ENCODE measurements at places on chromosomes 11 and 22.

DNA sequence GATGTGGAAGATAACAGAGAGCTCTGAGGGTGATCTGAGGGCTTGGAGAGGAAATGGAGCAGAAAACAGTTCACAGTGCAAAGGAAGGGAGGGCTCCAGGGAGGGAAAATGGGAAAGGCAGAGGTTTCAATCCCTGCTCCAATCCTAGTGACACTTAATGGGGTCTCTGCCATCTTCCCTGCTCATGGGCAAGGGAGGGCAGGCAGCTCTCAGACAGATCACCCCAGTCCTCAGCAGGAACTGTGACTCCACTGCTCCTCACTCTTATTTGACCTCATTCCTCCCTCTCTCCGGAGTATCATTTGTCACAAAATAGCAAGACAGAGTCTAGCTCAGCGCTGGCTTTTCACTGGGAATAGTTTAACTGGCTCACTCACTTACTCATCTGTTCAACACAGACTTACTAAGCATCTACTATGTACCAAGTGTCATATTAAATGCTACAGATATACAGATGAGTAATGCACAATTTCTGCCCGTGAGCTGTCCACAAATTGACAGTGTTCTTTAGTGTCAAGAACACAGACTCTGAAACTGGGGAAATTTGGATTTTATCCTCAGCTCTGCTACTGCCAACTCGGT, 817.4 kb downstream of the OPCML start:
- ATAC-seq, result no peak

- ATAC-seq, result peak; percentile 37
Observed at GRCh38 chr11:58286249-58286648, 18.2 kb upstream of the OR10W1 start.

- no peak for ATAC-seq
Observed at GRCh38 chr22:27068121-27068520, 410.7 kb downstream of the MIAT start.

GRCh38 chr22:45866646-45867117, 110.3 kb downstream of the WNT7B start:
- peak; percentile 17 for ATAC-seq

DNA sequence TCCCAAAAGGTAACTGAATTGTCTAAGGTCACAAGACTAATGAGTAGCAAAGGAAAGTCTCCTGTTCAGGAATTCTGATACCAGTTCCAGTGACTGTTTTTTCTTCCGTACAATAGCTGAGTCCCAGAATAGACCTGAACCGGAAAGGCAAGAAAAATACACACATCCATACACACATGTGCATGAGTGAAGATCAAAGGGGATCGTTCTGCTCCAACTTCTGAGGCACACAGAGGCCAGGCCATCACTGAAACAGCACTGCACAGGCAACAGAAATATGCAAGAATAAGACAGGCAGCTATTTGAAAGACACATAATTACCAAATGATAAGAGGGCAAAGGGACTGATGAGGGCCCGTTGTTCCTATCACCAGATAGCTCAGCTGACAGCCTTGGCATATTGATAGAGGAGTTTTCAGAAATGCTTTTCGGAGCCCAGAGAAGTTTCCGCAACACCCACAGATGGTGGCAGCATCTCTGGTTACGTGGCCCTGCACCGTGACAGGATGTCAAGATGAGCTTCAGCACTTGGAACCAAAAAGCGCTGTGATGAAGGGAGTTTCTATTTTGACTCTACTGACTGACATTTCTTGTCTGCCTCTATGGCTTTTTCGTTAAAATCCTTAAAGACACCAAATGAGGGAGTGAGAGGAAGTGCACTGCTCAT, 280.6 kb downstream of the LARGE1 start:
- no peak for ATAC-seq

DNA sequence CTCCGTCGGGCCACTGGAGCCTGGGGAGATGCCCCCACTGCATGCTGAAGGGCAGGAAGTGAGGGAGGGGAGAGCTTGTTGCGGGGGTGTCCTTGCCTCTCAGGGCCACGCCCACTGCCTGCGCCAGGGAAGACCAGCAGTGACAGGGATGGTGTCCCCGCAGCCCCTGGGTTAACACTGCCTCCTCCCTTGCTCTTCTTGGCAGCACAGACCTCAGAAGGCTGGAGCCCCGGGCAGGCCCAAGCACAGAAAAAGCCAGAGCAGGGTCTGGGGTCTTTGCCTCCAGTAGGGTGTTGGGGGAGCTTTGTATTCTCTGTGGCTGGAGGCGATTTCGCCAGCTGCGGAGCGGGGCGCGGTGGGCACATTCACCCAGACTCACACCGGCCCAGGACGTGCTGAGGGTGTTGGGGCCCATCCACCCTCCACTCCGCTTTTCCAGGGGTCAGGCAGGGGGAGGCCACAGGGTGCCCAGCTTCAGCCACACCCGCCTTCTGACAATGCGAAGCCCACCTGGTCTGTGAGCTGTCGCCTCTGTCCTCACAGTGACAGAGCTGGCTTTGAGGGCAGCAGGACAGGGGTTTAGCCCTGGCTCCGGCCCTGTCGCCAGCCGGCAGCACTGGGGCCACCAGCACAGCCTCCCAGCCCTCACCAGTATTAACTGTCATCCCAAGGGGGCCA, 83.7 kb downstream of the CDKN1C start:
- ATAC-seq, result no peak

- no peak for ATAC-seq
Observed at GRCh38 chr11:103043826-103044678, 47.9 kb downstream of the DCUN1D5 start.

DNA sequence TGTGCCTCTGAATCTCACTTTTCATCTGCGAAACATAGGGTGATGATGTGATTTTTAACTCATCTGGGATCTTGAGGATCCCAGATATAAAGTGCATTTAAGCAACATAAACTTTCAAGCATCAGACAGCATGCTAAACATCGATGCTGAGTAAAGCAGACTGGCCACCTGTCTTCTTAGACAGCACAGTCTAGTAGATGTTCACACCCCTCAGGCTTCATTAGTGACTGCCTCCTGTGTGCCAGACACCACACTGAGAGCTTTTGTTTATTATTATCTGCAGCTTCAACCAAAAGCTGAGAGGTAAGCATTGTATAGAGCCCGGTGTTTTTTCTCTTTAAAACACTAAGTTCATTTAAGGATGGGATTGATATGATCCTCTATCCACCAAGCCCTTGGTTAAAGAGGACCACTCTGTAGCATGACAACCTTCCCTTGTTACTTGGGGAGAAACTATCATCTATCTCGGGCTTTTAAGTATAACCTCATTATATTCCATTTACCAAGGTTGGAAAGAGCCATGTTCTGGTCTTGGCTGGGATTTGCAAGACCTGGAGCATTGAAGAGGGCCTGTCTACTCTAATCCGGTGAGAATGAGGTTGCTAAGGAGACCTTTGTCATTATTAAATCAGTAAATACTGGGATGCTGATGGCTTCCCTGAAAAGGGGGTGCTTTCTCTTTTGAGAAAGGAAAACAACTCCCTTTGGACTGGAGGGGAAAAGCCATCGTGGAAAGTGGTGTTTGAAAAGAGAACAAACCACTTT, 114.2 kb upstream of the SEZ6L start:
- ATAC-seq, result no peak

DNA sequence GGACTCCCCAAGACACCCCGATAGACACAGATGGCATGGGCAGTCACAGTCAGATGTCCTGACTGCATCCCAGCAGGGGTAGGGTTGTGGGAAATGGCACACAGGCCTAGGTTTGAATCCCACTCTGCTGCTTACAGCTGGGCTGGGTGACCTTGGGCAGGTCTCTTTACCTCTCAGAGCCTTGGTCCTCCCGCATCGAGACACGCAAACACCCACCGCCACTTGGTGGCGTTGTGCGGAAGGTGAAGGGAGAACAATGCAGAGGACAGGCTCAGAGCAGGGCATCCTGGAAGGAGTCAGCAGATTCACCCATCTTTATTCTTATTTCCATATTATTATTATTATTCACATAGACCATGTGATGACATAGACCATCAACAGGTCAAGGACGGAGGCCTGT, 140.5 kb downstream of the MIAT start:
- ATAC-seq, result no peak

GRCh38 chr11:65903068-65903481, 2.9 kb upstream of the FOSL1 start:
- no peak for ATAC-seq

DNA sequence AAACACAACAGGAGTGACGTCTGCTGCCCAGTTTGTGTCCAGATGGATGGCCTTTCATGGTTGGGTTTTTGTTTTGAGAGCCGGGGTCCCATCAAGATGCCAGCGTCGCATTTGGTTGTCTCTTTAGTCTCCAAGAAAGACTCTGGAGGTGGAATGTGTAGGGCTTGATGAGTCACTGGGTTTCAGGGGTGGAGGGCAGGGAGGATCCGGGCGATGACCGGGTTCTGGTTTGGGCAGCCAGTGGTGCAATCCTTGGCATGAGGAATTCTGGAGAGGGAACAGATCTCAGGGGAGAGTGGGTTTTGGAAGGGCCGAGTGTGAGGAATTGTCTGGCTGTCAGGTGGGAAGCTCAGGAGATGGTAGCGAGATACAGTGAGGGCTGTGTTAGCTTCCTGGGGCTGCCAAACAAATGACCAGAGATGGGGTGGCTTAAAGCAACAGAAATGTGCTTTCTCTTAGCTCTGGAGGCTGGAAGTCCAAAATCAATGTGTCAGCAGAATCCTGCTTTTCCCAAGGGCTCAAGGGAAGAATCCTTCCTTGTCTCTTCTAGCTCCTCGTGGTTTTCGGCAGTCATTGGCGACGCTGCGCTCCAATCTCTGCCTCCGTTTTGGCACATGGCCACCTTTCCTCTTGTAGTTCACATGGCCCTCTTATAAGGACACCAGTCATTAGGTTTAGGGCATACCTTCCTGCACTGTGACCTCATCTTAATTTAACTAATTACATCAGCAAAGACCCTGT, 26.4 kb upstream of the PPFIA1 start:
- ATAC-seq, result peak; percentile 37

DNA sequence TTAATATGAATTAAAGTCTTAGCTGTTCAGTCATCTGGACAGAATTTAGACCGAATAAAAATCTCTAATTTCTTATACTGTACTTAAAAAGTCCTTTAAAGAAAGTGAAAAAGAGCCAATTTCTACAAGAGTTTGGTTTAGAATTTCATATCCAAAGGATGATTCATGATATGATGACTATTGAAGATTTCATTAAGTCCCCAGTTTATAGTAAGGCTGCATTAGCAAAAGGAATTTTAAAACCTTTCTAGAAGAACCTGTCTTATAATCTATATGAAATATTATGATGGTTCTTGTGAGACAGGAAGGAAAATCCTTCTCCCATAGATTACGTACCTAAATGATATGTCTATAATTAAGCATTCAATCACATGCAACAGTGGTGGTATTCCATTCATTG, 34.8 kb downstream of the TSG101 start:
- ATAC-seq, result no peak

DNA sequence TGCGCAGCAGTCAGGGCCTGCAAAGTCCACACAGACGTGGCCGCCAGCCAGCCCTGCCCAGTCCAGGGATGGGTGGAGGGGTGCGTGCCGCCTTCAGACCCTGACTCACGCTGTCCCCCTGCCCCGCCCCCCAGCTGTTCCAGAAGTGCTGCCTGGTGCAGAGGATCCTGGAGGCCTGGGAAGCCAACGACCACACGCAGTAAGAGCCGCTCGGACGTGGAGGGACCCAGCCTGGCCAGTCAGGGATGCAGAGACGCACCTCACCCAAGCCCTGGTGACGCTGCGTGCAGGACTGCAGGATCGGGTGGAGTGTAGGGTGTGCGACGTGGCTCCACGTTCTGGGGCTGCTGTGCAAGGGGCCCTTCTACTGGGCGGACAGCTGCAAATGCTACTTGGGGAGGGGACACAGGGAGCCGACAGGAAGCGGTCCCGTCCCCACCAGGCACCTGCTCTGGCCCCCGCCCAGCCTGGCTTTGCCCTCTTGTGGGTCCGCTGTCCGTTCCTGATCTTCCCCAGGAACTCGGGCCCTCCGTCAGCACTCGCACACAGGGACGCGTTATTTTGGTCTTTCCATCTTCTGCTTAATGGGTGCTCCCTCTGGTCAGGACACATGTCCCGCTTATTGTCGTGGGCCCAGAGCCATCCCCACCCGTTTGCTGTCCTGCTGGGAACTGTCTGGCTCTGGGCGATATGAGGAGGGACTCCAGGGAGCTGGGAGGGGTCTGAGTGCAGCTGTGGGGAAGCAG, 42.5 kb downstream of the SBF1 start:
- ATAC-seq, result no peak

GRCh38 chr11:131998020-131998419, 627.6 kb downstream of the NTM start:
- no peak for ATAC-seq

- ATAC-seq, result no peak
Observed at GRCh38 chr11:103167166-103167565, 57.9 kb downstream of the DYNC2H1 start.

GRCh38 chr11:110859240-110859840, 147.1 kb upstream of the ARHGAP20 start:
- ATAC-seq, result no peak

- ATAC-seq, result no peak
Observed at GRCh38 chr22:42880815-42881214, 23.7 kb upstream of the ARFGAP3 start.

GRCh38 chr22:42116848-42117424, 13.7 kb downstream of the CYP2D6 start:
- no peak for ATAC-seq

GRCh38 chr11:102473543-102473942, 21.0 kb upstream of the TMEM123 start:
- ATAC-seq, result no peak

DNA sequence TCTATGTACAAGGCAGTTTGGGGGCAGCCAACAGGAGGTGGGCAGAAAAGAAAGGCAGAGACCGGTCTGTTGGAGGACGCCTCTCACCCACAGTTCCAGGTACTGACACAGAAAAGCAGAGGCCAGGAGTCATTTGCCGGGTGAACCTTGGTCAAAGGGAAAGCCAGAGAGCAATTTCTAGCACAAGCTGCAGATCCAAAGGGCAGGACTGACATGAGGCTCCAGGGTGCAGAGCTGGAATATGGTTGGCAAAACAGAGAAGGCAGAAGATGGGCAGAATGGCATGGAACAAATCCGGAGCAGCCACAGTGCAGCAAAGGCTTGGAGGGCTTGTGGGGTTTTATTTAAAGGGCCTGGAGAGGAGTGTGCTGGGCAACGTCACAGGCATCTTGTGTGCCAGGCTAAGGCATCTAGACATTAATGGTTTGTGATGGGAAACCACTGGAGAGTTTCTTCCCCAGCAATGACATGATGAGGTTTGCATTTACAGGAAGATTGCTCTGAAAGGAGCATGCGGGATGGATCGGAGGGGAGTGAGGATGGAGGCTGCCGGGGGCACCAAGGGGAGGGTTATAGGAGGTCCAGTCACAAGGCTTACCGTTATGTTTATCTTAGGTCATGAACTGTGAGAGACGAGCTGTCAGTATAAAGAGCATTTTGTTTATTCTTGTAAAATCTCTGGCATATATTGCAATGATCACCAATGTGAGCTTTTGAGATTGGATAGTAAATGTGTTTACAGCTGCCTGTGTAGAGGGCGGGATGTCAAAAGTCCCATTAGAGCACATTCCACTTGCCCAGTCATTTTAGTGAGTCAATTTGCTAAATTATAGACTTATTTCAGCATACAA, 5.7 kb upstream of the MMP20 start:
- peak; percentile 42 for ATAC-seq

GRCh38 chr11:95100856-95101507, 11.3 kb downstream of the ENDOD1 start:
- no peak for ATAC-seq

DNA sequence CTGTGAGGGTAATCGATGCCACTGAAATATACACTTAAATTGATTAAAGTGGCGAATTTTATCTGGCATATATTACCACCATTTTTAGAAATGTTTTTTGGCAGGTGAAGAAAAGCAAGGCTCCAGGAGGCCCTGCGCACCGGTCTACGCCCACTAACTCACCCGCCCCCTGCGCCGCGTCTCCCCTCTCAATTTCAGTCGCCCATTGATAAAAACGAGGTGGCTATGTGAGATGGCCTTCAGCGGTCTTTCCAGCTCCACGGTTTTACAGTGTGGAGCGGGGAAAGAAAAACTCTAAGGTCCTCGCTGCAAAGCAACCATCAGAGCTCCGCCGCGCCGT, 602 bp upstream of the AQP11 start:
- no peak for ATAC-seq
